ENCODE measurements at places on chromosomes 6 and 20. TPM values are rescaled to one million over a fixed set of nuclear protein-coding genes. Genes with fewer than 3 reads are reported as not detected.

- DNase-seq = no peak
Observed at GRCh38 chr6:85612690-85613474, 19.2 kb upstream of the SNX14 start.

DNA sequence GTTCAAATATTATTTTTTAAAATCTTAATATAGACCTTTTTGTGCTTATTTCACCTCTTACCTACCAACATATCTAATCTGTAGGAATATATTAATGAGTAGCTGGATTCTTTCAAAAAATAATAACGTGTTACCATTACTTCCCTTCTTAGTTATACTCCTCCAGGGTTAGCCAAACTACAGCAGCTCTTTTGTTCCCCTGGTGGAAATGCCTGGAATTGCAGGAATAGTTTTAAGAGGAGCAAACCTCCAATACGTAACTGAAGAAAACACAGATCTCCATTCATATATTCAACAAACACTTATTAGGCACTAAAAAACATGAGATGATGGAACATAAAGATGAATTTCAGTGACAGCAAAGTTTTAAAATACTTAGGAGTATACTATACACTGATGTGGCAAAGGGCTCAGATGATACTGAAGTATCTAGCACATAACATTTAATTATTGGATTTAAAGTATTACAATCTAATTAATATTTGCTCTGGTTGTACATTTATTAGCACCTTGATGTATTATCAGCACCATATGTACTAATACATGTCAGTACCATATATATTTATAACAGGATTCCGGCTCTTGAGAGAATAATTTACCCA, 78.3 kb downstream of the TBX18 start:
- no peak for DNase-seq

DNA sequence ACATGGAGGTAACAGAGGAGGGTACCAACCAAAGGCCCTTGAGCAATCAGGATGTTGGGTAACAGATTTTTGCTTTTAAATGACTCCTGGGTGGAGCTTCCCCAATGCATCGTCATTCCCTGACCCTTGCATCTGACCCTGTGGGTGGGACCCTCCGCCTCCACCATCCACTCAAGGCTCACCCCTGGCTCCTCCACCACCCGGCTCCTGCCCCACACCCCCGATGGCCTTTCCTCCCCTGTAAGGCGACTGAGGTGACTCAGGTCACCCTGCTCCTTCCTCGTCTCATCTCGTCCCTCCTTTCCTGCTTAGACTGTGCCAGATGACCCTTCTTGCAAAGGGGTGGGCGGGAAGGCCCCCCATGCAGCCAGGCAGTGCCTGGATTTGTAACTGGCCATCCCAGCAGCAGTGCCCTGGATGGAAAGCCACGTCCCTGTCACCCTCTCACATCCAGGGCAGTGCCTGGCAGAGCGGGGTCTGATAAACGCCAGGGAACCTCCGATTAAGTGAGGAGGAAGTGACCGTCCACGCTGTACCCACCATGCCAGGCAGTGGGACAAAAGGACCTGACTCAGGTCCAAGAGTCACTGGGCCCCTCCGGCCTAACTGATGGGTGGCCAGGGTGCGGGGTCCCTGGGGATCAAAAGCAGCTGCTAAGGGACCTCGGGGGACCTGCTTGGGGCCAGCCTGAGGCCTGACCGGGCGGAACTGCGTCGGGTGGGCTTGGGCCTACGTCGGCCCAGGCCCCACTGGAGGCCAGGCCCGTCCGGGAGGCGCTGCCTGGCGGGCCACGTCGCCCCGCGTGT, 624 bp upstream of the NPEPL1 start:
- DNase-seq = peak; percentile 24

GRCh38 chr6:24415753-24416152, 13.0 kb downstream of the MRS2 start:
- no peak for DNase-seq

DNA sequence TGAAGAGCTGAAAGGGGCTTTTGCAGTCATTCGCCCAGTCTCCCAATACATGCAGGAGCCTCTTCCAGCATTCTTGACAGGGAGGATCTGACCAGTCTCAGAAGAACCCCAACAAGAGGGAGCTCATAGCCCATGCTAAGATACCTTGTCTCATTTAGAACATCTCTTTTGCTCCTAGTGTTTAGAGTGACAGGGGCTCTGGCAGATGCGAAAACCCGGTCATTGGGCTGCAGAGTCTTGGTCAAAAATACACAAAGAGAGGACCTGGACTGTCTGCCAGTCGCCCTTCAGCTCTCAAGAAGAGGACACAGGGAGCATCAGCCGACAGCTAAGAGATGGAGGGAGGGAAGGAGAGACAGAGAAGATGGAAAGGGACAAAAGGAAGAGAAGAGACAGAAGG, 700 bp downstream of the GUCA1B start:
- no peak for DNase-seq

MYLK4 gene
- 0.41 TPM for total RNA-seq

- no peak for DNase-seq
Observed at GRCh38 chr6:44086931-44087574, 40.2 kb downstream of the MRPL14 start.

DNA sequence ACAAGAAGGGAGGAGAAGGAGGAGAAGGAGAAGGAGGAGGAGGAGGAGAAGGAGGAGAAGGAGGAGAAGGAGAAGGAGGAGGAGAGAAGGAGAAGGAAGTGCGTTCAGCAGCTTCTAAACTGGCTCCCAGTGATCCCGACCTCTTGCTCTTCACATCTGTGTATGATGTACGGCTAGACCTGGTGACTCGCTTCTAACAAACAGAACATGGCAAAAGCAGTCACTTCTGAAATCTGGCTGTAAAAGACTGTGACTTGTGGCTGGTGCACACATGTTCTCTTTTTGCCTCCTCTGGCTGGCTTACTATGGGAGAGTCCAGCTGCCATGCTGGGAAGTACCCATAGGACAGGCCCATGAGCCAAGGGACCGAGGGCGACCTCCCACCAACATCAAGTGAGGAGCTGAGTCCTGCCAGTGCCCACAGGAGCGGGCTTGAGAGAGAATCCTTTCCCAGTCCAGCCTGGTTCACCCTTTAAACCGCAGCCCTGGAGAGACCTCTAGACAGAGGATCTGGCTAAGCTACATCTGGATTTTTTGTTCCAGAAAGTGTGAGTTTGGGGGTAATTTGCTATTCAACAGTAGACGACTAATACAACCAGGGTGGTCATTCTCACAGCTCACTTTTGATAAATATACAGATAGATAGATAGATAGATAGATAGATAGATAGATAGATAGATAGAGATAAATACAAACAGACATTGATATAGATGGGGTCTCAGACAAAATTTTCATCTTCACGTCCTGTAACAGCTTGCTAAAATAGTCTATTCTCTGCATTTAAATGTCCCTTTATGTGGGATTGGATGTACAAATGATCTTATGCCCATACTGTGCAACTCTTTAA, 42.3 kb downstream of the RPP40 start:
- no peak for DNase-seq

DNA sequence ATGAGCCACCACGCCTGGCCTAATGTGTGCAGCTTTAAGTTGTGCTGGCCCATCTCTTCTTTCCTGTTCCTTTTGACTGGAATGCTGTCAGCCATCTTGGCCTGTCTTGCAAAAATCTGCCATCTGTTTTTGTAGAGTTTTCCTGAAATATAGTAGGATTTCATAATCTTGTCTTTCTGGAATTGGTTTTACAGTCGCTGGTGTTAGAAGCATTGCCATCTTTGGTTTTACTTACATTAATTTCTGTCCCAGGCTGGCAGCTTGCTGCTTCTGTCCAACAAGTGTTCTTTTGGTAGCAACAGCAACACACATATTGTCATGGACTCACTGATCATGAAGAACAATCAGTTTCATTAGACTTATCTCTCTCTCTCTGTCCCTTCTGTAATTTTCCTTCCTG, 29.1 kb upstream of the TULP1 start:
- no peak for DNase-seq

DNA sequence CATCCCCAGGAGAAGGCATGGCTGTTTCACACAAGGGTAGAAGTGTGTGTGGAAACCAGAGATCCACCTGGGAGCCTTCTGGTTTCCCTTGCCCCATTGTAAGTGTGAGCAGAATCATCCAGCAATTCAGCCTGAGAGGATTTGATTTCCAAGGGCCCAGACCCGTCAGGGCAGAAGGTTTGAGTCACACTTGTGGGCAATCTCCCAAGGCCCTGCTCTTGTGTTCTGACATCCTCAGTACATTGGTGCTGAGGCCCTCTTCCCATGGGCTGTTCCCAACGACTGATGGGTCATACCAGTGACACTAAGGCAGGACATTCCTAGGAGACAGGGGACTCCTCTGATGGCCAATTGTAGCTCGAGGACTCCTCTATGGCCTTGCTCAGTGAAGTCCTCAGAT, 58.2 kb upstream of the POLR1H start:
- no peak for DNase-seq

DNA sequence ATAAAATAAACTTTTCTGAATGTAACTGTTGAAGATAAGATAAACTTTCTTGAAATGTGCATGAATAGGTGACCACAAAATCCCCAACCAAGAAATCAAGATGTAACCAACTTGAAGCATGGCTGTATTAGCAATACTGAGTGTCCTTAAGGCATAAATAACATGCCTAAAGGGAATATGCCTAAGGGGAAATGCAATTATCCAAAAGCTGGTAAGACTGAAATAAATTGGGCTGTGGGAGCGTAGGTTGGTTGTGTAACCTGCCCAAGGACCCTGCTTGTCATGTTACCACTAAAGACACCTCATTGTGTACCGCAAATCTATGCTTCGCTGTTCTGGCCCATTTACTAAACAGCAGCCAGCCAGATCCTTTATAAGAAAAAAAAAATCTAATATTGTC, 200.8 kb upstream of the PDE10A start:
- no peak for DNase-seq

FBXO30 gene
- total RNA-seq = 6.3 TPM

DNA sequence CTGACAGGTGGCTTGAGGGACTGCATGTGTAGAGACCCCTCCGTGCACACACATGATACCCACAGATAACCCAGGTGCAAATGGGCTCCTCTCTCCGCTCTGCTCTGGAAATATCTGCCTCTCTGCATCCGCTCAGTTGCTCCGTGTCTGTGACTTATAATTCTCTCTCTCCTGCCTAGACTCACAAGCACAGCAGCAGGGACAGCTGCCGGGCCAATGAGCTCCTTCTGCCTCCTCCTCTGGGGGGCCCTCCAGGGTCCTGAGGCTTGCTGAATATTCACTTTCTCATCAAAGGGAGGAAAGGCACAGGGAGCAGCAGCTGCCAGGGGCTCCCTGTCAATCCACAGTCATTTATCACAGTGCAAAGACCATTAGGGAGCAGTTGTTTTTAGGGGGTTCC, 24.1 kb downstream of the LRFN2 start:
- DNase-seq = no peak

CLDN20 gene
- not detected for total RNA-seq

MYT1 gene
- 0.76 TPM for total RNA-seq

DNA sequence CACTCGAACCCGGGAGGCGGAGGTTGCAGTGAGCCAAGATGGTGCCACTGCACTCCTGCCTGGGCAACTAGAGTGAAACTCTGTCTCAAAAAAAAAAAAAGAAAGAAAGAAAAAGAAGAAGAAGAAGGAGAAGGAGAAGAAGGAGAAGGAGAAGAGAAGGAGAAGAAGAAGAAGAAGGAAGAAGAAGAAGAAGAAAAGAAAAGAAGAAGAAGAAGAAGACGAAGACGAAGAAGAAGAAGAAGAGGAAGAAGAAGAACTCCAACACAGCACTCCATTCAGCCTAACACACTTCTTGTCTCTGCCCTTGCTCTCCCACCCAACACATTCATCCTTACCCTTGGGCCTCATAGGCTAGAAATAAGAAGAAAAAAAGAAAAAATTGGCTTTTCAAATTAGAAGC, 6.9 kb downstream of the ZFP57 start:
- DNase-seq = no peak

DNA sequence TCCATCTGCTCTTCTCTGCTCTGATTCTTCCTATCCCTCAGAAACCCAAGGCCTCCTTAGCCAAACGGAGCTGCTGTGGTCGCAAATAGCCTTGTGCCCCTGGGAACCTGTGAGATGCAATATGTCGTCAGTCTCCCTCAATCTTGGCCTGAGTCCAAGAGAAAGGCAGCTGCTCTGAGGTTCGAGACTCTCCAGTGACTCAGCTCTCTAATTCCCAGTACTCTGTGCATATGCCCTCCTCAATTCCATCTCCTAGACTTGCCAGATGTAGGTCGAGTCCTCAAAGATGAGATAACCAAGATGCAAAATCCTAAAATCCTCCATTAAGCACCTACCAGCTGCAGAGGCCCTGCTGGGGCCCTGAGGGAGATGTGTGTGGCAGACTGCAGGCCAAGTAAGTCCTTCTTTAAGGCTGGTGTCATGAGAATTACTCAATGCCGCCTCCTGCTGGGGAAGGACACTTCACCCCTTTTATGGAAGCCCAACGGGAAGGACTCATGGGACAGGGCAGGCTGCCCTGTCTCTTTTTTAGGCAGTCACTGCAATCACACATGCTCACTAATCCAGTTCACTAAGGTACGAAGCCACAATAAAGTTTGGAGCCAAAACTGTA, 28.5 kb downstream of the C6orf15 start:
- DNase-seq = no peak

DNA sequence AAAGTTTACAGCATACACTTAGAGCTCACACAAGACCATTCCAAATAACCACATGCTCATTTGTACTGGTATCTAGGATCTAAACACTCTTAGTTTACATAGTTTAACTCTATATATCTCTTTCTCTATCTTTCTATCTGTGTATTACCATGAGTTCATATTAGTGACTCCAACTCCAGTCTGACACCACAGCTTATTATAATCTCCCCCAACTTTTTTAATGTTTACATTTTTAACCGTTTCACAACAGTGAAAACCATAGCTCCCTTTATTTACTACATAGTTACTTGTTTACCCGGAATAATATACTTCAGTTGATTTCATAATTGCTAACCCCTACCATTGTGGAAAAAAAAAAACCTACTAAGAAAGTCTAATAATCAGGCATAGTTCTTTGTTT, 362.4 kb upstream of the RGS17 start:
- no peak for DNase-seq

DNA sequence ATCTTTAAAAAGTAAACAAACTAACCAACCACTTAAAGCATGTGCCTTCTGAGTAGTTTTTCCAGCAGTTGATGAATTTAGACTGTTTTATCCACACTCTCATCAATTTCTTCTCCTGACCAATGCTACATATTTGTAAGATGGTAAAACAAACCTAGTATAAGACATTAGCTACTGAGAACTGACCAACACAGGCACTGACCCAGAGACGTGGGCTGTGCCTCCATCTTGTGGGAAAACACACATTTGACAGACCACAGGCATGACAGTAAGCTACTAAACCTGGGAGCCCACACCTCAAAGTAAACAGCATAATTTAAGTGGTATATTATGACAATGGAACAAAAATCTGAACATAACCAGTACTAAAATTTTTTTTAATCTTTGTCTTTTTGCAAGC, 121.4 kb upstream of the NRSN1 start:
- no peak for DNase-seq

COMMD7 gene
- 36.6 TPM for total RNA-seq

PTPN1 gene
- total RNA-seq = 35.1 TPM

DNA sequence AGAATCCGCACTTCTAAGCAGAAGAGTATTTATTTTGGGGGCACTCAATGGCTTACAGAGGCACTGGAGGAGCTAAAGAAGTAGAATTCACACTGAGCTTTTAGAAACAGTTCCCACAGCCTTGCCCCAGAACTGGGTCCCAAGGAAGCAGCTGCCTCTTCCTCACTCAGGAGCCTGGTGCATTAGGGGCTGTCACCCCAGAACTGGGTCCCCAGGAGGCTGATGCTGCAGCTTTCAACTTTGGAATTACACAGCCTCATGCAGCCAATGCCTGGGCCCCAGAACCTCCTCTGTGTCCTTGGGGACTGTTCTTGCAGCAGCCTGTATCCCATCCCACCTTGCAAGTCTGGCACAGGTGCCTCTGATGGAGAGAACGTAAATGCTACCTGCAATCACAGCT, 96.4 kb downstream of the DACT2 start:
- DNase-seq = no peak

DAAM2 gene
- total RNA-seq = 27.8 TPM

TGM3 gene
- 0.09 TPM for total RNA-seq

SLC17A5 gene
- total RNA-seq = 25.8 TPM
